Gastroesophageal sphincter (tissue), 4 donors: ENCODE measurements at places on chromosomes 3 and 15. TPM values are rescaled to one million over a fixed set of nuclear protein-coding genes. Genes with fewer than 3 reads are reported as not detected.

IL17RD gene
- 11.0 TPM for total RNA-seq

GABRB3 gene
- total RNA-seq: 2.4 TPM

PLA2G4E gene
- 0.08 TPM for total RNA-seq

CFAP44 gene
- total RNA-seq: 8.6 TPM

DNA sequence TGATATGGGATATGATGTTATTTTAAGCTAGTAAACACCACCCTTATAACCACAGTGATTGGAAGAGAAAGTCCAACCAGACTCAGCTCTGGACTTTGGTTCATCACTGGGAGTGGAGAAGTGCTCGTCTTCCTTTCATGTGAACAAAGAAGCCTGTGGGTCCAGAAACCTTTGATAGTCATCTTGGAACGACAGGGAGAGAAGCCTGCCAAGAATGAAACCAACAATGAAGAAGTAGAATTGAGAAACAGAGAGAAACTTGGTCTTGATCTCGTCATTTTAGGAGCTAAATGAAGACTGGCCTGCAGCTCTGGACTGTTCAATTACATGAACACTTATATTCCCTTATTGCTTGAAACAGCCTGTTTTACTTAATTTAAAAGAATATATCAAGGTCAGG, 13.1 kb upstream of the SLC35G2 start:
- ATAC-seq: no peak

DNA sequence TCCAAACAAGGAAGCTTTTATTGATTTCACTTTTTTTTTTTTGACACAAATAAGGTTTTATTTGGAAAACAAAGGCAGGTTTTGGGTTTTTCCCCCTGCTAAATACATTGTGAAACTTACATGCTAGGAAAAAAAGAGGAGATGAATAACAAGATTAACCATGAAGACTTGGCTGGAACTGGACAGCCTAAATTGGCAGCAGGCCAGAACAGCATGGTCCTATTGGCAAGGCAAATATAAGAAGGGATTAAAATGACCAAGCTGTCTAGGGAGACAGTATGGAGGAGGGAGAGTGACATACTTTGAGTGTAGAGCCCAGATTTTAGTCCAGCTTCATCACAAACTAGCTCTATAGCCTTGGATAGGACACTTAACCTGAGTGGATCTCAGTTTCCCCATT, 63.9 kb upstream of the BBX start:
- no peak for ATAC-seq

DNA sequence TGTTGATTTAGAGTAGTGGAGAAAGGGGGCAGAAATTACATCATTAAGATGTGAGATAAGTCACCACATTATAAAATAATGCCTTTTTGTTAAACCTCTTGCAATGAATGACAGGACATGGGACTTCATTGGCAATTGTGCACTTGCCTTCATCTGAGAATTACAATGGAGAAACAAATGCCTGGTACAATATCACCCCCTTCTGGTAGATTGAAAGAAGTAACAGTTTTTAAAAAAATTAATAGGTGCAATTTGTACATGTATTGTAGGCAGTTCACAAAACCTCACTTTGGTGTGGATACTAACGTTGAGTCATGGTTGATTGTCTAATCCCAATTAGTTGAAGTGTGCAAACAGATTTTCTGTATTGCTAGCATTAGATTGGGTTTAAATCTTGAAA, 4.6 kb upstream of the P2RY14 start:
- peak; percentile 52 for ATAC-seq

- no peak for ATAC-seq
Measured at GRCh38 chr3:194543550-194543949, 56.7 kb upstream of the ATP13A3 start.
